ENCODE measurements at places on chromosomes 16 and 17.

GRCh38 chr16:1745900-1746692 is 25.2 kb downstream of the NME3 start:
- DNase-seq, result no peak

DNA sequence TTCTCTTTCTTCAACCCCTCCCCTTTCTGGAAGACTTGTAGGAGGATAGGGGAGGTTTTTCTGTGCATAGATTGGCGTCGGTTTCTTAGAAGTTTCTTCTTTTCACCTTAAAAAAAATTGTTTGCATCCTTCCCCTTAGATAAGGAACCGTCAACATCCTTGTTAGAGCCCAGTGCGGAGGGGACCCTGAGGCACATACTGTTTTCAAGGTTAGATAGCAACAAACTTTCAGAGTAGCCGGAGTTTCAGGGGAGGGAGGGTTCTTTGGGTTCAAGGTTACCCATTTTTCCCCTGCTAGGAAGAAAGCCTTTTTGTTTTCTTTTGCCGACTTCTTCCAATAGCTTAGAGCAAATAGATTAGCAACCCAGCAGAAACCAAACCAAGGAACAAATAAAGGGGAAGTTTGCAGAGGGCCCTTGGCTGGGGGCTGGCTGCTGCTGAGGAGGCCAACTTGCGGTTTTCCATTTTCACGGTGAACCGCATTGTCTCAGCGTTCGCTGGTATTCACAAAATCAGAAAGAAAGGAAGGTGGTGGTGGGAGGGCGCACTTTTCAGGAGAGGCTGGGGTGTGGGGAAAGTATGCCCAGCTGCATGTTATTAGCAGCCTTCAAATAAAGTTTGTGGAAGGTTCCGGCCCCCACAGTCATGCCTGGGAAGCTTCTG is 28.8 kb downstream of the MSI2 start:
- DNase-seq, result no peak

DNA sequence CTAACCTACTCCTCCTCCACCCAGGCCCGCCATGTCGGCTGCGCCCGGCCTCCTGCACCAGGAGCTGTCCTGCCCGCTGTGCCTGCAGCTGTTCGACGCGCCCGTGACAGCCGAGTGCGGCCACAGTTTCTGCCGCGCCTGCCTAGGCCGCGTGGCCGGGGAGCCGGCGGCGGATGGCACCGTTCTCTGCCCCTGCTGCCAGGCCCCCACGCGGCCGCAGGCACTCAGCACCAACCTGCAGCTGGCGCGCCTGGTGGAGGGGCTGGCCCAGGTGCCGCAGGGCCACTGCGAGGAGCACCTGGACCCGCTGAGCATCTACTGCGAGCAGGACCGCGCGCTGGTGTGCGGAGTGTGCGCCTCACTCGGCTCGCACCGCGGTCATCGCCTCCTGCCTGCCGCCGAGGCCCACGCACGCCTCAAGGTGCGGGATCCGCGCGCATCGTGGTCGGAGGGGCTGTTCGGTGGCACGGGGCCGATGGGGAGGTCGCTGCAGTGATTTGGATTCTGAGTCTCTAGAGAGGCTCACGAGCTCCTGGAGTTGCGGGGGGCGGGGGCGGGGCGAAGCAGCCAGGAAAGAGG is 878 bp downstream of the TRIM72 start:
- DNase-seq, result no peak

DNA sequence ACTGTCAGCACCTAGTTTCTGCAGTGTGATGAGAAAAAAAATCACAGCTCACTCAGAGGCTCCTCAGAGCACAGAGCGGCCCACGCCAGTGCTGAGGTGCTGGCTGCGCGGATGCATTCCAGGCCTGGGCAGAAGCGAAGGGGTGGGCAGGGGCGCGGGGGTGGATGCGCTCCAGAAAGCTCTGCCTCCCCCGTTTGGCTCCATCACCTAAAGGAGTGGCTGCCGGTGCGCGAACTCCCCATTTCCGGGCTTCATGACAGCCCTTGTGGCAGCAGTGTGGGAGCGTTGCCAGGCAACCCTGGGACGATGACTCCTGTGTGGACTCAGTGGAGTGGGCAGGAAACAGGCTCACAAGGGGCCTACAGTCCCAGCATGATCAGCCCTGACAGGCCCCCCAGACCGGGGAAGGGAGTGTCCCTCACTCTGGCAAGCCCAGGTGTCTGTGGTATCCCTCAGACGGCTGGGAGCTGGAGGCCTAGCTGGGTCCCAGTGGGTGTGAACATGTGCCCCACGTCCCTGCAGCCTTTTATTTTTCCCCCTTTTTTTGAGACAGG is 32.8 kb upstream of the NUDT16L1 start:
- DNase-seq, result no peak

DNA sequence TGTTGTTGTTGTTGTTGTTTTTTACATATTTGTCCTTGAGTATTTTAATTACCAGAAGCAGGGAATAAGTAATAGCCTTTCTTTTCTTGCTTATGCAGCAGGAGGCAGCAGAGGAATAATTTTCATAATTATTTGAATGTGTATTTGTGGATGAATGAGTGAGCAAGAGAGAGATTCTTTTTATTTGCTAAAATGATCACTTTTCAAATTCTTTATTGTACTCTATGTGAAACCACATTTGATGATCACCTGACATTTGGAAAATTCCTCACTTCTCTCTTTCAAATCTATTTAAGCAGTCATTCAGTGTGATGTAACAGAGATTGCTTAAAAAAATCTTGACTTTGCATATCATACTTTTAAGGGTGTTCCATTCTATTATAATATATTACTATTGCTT is 223.6 kb downstream of the BCAS3 start:
- no peak for DNase-seq

GRCh38 chr17:62653002-62653825 is 25.7 kb downstream of the MRC2 start:
- DNase-seq, result peak; percentile 53

- DNase-seq, result no peak
These were observed 19.3 kb upstream of the DNAH9 start for GRCh38 chr17:11578998-11579397.

DNA sequence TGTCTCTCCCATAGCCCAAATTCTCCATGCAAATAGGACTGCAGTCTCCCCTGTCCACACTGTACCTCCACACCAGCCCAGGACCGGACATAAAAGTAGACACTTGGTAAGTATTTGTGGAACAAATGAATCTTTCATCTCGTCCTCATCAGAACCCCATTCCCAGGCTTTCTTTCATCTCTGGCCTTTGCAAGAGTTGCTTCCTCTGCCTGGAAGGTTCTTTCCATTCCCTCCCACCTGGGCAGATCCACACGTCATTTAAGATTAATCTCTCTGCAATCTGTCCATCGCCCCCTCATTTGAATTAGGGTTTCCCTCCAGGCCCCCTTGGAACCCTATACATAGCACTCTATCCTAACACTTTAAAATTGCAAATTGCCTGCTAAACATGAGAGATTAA is 3.9 kb upstream of the NXPH3 start:
- no peak for DNase-seq

GRCh38 chr16:81921843-81922584 is 89.3 kb downstream of the SDR42E1 start:
- DNase-seq, result no peak

DNA sequence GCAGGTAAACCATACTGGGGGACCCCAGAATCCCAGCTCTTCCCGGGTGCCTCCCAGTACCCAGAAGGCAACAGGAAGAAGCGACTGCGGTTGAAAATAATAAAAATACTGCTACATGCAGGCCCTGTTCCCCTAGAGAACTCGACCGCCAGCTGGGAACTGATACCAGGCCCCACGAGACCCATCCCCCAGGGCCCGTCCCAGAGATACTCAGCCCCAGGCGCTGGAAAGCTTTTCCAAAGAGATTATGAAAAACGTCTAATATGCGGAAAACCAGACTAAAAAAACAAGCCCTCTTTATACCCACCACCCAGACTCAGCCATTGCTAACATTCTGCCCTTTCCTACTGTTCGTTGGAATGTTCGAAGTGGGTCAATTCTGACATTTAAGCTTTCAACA is 12.9 kb upstream of the MEAK7 start:
- DNase-seq, result no peak

GRCh38 chr17:29569245-29569950 is 897 bp downstream of the TP53I13 start:
- no peak for DNase-seq

GRCh38 chr16:35195173-35195863 is 1735.9 kb downstream of the TP53TG3F start:
- no peak for DNase-seq

DNA sequence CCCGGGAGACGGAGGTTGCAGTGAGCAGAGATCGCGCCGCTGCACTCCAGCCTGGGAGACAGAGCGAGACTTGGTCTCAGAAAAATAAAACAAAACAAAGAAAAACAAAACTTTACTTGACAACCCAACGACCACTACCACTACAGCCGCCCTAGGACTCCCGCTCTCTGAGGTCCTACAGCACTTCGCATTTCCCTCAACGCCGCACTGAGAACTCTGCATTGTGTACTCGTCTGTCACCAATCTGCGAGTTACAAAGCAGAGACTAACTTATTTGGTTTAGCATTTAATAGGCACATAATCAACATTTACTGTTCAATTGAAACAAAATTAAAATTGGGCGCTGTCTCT is 479 bp upstream of the ZNF207 start:
- no peak for DNase-seq

DNA sequence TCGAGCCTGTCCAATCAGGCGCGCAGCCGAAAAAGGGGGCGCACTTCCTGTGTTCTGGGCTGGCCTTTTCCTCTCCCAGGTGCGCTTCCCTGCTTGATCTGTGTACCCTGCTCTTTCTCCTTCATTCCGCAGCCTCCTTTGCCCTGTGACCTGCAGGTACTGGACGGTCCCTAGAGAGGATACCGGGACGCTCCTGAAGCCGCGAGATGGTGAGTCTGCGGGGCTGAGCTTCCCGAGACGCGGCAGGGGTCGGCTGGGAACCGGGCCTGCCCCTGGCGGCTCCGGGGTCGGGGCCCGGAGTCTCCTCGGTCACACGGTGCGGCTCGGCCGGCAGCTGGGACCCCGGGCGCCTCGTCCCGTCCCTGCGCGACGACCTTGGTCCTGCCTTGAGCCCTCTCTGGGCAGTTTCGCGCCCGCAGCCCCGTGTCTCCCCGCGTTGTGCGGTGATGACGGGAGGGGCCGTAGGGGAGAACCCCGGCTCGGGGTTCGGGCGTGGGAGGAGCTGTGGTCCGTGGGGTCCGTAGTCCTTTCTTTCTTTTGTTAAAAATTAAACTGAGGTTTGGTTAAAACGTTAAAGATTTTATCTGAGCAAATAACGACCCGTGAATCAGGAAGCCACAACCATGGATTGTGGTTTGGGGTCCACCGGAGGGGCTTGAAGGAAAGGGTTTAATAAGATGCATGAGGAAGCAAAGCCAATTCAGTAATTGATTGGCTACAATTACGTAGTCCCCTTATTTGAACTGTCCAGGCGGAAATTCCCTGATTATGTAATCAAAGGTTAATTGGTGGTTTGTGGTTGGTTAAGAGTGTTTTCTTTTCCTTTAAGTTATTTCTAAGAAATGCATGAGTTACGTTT is 172.8 kb upstream of the ZNF267 start:
- DNase-seq, result no peak

- DNase-seq, result no peak
These were observed 11.8 kb downstream of the STARD3 start for GRCh38 chr17:39648616-39649366.

All from GM12864 (cell line).